ENCODE measurements at places on chromosomes 5 and 9.

DNA sequence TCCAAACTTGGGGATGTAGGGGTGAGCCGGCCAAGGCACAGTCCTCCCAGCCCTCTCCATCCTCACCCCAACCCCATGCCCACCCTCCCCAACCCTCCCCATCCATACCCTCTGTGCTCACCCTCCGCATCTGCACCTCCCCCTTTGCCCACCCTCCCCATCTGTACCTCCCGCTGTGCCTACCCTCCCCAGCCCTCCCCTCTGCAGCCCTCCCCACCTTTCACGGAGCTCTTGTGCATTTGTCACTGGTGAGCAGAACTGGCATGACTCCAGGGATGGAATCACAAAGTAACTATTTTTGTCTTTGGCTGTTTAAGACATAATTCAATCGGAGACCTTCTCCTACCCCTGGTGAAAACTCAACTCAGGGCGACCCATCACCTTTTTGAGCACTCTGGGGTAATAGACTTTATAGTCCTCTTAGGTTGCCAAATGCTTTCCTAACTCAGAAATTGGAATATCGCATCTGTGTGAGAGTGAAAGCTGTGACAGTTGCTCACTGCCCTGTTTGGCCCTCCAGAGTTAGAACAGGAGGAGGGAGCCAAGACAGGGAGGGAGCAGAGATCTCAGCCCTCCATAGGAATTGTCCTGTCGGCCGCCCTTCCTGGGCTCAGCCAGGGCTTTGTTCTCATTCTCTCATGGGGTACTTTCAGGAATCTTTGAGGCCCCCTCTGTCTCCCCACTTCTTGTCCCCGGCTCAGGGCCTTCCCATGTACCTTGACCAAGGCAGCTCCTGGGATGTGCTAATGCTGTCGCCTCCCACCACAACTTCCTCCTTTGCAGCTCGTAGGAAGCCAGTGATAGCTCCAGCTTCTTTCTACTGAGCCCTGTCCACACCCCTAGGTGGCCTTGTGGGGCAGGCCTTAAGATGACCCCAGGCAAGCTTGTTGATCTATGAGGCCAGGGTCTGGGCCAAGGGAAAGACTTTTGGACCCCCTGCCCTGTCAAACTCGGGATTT lies 36.2 kb downstream of the OTULIN start:
- DNase-seq = no peak

DNA sequence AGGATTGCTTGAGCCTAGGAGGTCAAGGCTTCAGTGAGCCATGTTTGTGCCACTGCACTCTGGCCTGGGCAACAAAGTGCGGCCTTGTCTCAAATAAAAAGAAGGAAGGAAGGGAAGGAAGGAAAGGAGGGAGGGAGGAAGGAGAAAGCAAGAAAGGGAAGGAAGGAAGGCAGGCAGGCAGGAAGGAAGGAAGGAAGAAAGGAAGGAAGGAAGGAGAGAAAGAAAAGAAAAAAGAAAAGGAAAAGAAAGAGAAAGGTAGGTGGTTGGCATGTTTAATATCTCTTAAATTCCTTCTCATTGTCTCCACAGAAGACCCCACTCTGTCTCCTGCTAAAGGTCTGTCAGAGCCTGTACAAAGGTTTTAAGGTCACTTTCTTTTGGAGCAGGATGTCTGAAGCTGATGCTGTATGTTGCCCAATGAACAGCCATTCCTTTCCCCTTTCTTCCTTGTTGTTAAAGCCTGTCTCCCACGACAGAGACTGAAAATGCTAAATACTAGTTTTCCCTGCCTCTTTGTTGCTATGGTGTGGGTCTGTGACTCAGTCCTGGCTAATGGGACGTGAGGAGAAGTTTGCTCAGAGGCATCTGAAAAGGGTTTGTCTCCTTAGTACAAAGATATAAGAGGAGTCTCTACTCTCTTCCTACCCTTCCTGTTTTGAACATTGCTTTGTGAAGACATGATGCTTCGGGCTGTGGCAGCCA lies 213.3 kb downstream of the PCSK1 start:
- no peak for DNase-seq

- no peak for DNase-seq
Observed at GRCh38 chr5:130335117-130335516, 430.9 kb downstream of the CHSY3 start.

GRCh38 chr5:93717162-93717561 lies 24.2 kb downstream of the POU5F2 start:
- no peak for DNase-seq

DNA sequence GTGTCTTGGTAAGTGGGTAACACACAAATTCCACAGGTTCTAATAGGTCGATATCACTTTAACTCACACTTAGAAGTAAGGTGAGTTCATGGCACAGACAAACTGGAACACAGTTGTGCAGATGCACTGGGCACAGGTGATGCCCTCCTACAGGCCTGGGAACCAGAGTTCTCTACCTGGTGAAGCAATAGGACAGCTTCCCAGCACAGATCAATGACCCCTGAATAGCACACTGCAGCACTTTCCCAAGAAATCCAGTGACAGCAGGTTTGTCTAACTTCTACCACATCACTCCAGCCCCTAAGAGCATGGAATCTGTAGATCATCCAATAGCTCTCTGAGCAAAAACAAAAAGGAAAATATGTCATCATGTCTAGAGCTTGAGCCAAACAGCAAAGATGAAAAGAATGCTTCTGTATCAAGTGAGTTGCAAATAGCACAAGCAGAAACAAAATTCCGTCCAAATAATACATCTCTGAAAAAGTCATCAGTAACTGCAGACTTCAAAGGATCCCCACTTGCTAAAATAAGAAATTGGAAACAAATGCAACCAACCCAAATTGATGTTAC lies 33.5 kb downstream of the MOCS2 start:
- no peak for DNase-seq

DNA sequence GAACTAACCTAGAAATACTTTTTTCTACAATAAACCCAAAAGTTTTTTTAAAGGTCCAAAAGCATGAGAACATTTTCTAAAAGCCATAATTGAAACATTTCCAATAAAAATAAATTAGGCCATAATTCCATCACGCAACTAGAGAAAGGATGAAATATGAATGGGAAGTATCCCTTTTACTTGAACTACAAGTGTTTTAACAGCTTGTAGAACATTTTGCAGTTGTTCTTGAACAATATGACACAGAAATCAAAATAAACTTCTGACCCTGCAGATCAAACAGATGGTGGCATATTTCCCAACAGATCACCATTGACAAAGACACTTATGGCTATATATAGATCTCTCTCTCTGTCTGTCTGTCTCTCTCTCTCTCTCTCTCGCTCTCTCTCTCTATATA lies 624.4 kb downstream of the PSAT1 start:
- DNase-seq = no peak

GRCh38 chr5:81878333-81878732 lies 93.5 kb upstream of the ATG10 start:
- no peak for DNase-seq

DNA sequence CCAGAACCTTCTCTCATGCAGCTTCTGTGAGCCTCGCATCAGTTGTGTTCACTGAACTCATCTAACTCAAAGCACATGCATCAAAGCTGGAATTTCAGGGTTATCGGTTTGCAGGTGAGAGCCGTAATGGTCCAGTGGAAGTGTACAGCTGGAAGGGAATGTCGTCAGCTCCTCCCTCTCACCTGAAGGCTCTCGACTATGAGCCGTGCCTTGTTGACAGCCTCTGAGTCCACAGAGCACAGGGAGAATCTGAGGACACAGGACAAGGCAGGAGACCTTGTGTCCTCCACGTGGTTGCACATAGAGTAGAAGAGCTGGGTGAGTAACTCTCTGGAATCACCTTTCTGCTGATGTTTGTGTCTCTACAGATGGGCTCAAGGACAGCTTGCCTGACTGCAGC lies 38.8 kb downstream of the PROP1 start:
- no peak for DNase-seq

GRCh38 chr5:172766287-172767108 lies 4.5 kb downstream of the DUSP1 start:
- DNase-seq = no peak

GRCh38 chr5:136205061-136205702 lies 12.2 kb upstream of the SMIM32 start:
- no peak for DNase-seq

- DNase-seq = no peak
Observed at GRCh38 chr9:104682642-104683041, 11.7 kb upstream of the OR13D1 start.

DNA sequence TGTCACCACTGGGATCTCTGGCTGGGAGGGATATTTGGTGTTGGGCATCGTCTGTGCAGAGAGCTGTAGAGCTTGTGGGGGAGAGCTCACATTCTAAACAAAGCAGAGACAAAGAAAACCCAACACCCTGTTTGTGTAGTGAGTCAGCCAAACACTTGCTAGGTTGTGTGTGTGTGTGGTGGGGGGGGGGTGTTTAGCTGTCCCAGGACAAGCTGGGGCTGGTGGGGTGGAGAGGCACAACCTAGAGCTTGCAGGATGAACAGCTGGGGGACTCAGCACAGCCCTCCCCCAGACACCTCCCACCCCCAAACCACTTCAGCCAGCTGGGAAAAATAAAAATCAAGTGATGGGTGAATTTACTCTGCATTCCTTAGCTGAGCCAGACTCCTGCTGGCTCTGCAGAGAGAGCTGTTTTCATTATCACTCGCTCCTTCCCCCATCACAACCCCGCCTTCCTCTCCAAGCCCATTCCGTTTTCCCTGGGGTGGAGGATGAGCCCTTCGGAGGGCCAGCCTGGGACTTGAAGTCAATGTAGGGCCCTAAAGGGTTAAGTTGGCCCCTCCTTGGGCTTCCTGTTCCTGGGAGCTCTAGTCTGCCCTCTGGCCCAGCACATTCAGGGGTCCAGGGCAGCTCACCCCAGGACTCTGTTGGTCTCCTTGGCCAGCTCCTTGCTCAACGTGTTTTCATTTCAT lies 2.6 kb downstream of the OLFML2A start:
- DNase-seq = no peak

DNA sequence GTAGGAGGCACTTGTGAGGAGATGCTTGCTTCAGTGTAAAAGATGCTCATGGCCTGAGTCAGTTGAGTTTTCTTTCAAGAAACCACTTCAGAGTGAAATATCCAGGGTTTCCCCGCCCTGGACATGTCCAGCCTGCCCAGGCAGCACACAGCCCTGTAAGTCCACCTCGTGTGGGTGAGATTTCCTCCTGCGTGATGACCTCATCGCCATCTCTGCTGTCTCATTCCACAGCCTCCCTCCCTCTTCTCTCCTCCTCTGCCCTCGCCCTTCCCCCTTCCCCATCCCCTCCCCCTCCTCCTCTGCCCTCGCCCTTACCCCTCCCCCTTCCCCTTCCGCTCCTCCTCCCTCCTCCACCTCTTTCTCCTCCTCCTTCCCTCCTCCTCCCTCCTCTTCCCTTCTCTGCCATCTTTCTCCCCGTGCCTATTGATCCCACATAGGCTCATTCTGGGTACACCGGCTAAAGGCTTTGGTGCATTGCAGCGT lies 34.0 kb upstream of the NCS1 start:
- DNase-seq = peak; percentile 9

DNA sequence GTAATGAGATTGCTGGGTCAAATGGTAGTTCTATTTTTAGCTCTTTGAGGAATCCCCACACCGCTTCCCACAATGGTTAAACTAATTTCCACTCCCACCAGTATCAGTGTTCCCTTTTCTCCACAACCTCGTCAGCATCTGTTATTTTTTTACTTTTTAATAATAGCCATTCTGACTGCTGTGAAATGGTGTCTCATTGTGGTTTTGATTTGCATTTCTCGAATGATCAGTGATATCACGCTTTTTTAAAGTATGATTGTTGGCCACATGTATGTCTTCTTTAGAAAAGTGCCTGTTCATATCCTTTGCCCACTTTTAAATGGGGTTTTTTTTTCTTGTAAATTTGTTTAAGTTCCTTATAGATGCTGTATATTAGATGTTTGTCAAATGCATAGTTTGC lies 73.5 kb downstream of the MTAP start:
- no peak for DNase-seq

DNA sequence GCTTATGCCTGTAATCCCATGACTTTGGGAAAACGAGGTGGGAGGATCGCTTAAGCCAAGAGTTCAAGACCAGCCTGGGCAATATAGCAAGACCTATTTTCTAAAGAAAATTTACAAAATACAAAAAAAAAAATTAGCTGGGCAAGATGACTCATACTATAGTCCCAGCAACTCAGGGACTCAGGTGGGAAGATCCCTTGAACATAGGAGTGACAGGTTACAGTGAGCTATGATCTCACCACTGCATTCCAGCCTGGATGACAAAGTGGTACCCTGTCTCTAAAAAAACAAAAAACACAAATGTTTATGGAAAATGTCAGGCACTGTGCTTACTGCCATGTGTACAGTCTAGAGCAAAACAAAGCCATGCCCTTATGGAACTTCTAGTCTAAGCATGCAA lies 823.3 kb upstream of the DMAC1 start:
- no peak for DNase-seq

DNA sequence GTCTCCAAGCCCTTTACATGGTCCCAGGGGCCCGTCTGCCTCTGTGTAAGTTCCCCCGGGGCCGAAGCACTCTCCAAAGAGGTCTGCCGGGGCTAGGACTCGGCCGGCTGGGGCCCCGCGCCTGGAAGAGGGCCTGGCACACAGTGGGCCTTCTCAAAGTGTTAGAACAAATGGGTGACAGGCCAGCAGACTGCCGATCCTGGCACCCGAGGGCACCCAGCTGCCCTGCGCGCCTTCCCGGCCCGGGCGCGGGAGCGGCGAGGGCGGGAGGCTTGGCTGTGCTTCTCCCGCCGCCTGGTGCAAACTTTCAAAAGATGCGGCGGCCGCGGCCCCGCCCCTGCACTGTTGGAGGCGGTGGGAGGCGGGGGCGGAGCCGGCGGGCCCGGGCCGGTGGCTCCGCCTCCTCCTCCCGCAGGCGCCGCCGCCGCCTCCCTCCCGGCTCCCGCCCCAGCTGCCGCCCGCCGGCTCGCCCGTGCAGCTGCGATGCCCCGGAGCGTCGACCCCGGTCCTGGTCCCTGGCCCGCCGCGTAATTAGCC lies at the start of gene NEURL1B:
Gene NEURL1B, plus strand, starts transcription at position 442 of the 537 bp plus-strand sequence. CDS start 144 bp downstream, outside the sequence.
- DNase-seq = no peak

GRCh38 chr5:175523292-175523691 lies 44.9 kb downstream of the SFXN1 start:
- DNase-seq = no peak

DNA sequence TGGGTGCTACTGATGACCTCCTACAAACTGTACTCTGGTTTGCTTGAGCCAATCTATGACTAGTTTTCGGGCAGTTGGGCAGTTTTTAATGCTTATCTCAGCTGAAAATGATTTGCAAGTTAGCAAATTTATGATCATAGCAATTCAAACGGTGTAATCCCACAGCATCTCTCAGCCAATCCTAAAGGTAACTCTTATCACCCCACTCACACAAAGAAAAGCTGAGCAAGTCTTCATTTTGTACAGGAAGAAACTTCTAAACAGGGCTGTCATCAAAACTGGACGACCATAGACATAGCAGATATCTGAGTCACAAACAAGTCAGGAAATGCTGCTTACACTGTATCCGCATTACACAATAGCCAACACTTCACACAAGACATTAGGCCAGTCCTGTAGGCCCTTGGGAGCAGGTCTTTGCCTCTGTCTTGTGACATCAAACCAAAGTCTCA lies 2.6 kb upstream of the ENC1 start:
- DNase-seq = no peak
